ENCODE measurements at places on chromosomes 11 and 22.

DNA sequence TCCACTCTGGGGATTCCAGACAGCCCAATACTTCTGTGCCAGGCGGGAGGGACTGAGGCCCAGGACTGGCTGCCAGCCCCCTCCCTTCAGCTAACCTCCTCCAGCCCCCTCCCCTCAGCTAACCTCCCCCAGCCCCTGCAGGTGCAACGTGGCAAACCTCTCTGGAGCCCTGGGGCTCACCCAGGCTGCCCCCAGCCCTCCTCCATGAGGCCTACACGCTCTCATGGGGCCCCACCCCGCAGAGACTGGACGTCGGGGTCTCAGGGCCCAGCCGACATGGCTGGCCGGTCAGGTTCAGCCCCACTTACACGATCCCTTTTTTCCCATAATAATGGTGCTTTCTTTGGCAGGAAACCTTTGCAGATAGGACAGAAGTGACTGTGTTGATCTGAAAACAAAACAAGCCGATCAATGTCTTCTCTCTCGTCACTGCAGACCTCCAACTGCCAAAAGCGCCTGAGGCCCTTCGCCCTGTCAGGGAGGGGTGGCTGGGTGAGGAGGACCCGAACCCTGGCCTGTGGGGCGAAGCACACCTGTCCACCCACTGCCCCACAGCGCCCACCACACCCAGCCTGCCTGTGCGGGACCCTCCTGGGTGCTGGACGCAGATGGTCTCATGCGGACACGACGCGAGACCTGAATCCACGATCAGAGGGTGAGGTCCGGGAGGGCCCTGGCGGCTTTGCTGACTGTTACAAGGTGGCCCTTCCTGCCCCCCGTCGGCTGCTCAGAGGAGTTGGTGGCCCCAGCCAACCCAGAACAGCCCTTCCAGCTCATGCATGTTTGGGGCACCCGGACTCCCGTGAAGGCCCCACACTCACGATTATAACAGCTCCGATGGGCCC, 33.6 kb downstream of the TRMU start:
- DNase-seq, result no peak

DNA sequence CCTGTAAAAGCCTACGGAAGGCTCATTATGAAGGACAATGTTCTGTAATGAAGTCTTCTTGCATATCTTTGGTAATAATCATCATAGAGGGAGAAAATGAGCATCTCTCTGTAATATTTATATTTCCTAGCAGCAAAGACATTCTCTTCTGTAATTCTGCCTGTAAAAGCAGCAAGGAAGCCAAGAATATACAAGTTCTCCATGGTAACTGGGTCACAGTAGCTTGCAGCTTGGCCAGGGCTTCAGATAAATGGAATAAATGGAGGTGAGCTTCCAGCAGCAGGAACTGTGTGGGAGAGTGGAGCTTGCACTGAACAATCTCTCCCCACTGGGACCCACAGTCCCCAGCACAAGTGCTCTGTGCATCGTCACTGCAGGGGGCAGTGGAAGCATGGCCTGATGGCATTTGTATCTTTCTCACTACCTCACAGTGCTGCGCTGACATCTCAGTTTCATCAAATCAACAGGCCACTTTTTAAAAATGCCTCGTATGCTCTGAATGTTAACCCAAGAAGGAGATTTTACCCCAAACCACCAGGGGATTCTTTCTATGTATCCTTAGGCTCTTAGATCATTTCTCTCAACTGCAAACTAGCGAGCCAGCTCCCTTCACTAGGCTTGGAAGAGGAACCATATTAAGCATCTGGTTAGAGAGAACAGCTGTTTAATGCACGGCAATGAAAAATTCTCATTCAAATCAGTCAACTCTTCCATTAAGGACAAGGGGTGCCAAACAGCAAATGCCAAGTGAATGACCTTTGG, 1059.7 kb downstream of the OPCML start:
- no peak for DNase-seq

- no peak for DNase-seq
These were observed 2.2 kb downstream of the APOBEC3A start for GRCh38 chr22:38959590-38959989.

GRCh38 chr22:37269936-37270678, 12.2 kb upstream of the CYTH4 start:
- no peak for DNase-seq

GRCh38 chr11:1706634-1707400, 9.8 kb downstream of the KRTAP5-6 start:
- no peak for DNase-seq

DNA sequence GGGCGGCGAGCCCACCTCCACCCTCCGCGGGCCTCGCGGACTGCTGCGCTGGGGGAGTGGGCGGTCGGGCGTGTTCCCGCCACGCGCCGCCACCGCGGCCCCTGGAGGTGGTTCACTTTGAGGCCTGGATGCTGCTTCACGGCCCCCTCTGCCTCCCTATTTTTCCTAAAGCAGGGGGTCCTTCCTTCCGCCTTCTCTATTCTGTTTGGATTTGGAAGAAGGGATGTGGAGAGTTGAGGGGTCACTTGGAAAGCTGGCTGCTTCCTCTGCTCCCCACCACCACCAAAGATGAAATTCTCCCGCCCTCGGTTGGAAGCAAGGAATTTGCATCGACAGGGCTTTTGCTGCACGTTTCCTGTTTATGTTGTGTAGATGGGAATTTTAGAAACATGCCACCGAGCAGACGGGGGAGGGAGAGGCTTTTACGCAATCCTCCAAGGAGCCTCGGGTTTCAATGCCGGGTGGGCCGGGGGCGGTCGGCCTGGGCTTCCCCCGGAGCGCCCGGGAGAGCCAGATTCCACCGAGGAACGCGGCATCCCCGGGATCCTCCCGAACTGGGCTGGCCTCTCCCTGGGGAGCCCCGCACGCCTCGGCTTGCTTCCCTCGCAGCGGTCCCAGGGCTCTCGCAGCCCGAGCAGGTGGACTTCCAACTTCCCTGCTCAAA, 403 bp upstream of the SBF2 start:
- DNase-seq, result no peak

DNA sequence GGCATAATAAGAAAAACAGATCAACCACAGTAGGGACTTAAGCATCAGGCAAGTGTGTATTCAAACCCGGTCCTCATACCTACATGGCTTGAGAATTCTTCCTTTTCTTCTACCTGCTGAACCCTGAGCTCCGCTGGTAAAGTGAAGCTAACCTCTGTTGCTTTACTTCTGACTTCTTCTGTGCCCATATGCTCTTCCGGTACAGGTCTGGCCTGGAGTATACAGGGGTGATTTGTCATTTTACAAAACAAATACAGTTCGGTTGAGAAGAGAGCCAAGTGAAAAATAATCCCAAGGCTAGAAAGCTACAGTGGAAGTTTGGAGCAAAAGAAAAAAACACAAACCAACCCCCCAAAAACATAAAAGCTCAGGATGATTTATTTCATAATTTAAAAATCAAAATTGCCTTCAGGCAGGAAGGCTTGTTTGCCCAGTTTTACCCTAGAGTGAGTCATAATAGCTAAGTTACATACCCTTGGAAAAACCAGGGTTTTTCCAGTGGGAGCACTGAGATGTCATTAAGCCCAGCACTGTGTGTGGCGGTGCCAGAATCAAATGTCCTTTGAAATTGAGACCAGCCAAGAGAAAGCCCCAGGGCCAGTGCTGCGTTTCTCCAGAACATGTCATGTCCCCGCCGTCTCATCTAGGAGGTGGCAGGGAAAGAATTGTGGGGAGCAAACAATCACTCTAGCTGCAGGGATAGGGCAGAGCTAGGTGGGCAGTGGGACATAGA, 305.5 kb upstream of the ISX start:
- no peak for DNase-seq

GRCh38 chr11:12604557-12605153, 69.6 kb upstream of the TEAD1 start:
- no peak for DNase-seq

GRCh38 chr22:19555651-19556050, 31.4 kb upstream of the CLDN5 start:
- no peak for DNase-seq

GRCh38 chr22:39351689-39352214, 2.0 kb downstream of the SYNGR1 start:
- DNase-seq, result no peak

DNA sequence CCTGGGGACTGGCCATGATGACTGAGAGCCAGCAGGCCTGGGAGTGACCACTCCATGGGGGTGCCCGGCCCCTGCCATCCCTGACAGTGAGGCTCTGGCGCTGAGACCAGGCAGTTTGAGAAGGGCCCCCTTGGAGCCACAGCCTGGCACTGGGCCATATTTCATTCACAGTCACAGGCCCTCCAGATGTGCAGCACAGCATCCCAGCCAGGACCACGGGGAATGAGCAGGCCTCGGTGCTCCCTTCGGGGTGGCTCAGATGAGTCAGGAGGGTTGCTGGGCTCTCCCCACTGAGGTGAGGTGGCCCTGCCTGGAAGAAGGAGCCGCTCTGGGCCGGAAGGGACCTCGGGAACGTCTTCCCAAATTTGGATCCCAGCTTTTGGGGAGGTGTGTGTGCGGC, 53.0 kb downstream of the GRAMD4 start:
- DNase-seq, result no peak

DNA sequence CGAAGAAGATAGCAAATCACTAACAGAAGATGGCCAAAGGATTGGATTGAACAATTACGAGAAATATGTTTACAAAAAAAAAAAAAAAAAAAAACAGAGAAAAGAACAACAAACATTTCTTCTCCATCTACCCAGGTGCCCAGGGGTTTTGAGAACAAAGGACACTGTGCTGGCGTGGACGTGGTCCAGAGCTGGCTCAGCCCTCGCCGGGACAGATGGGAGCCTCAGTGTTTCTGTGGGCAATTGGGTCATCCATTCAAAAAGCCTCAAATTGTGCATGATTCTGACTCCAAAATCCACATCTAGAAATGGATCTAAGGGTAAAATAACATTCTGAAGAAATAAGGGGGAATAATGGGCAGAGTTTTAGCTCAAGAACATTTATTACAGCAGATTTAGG, 63.1 kb downstream of the DHCR7 start:
- no peak for DNase-seq

Data from Jurkat, Clone E6-1 (cell line).